ENCODE measurements at places on chromosomes 1 and 21. TPM values are rescaled to one million over a fixed set of nuclear protein-coding genes. Genes with fewer than 3 reads are reported as not detected.

The MMEL1 gene
- polyA plus RNA-seq: not detected

The LCE2A gene
- not detected for polyA plus RNA-seq

The PBX1 gene
- polyA plus RNA-seq: 4.9 TPM

The PM20D1 gene
- polyA plus RNA-seq: not detected

The USP1 gene
- 10.4 TPM for polyA plus RNA-seq

The PLA2G2D gene
- not detected for polyA plus RNA-seq

The FCAMR gene
- polyA plus RNA-seq: not detected

The ACOT7 gene
- 365 TPM for polyA plus RNA-seq

The FAM3B gene
- not detected for polyA plus RNA-seq

The TMEM82 gene
- not detected for polyA plus RNA-seq

The ATP8B2 gene
- polyA plus RNA-seq: 9.3 TPM

The TMPRSS15 gene
- not detected for polyA plus RNA-seq

The FCGR2B gene
- not detected for polyA plus RNA-seq

The PCBP3 gene
- 0.05 TPM for polyA plus RNA-seq

The PLA2G2A gene
- 0.10 TPM for polyA plus RNA-seq

Data from mammary epithelial cell (primary cell).